GM12864 (cell line): ENCODE measurements at places on chromosomes 12 and 14.

DNA sequence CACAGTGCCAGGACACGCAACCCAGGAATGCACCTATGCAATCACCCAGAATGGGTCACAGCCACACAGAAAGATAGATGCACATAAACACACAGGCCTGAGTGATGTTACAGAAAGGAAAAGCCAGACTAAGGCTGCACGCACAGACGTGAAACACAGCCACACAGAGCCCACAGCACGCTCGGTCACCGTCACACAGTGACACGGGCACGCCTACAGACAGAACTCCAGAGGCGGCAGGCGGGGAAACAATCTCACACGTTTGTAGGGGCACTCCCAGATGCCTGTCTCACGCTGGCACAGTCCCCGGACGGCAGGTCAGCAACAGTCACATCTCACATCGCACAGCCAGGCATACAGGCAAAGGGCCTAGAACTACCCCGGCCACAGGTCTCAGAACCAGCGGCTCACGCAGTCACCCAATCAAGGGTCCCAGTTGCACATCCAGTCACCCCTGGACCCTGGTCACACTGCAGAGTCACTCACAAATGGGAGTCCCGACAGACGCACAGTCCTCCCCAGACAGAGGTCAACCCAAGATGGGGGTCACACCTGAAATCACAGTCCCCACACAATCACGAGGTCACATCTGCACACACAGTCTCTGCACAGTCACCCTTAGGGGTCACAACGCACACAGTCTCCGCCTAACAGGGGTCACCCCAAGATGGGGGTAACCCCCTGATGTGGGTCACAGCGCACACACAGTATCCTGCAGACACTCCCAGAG, 790 bp downstream of the SSH1 start:
- no peak for DNase-seq

- DNase-seq = peak; percentile 64
Measured at GRCh38 chr12:77049767-77050353, 15.5 kb downstream of the E2F7 start.

DNA sequence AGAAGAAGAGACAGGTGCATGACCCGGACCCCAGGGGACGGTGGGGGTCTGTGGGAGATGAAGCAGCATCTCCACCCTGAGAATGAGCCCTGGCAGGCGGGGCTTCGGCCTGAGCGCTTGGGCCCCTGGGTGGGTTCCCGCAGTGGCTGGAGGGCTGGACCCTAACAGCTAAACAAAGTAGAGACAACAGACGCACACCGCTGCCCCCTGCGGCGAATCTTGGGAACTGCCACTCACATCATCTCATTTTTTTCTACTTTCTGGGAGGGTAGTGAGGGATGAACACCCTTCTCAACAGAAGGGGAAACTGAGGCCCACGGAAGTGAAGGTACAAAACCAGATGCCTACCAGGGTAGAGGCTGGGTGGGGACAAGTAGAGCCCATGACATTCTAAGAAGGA, 104.7 kb downstream of the RFLNA start:
- DNase-seq = no peak

DNA sequence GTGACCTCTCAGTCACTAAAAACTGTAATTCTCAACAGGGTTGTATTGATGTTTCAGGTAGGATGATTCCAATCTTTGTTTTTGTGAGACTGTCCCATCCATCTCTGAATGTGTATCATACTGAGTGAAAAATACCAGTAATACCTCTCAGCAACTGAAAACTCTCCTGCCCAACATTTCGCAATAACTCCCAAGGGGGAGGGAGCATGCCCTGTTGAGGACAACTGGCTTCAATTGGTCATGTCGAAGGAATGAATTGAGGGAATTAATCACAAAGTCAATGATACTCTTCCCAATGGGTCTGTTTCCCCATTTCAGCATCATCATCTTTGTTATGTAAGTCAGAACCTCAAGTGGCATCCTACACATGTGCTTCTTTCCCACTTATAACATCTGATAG, 102.4 kb upstream of the E2F7 start:
- DNase-seq = no peak

DNA sequence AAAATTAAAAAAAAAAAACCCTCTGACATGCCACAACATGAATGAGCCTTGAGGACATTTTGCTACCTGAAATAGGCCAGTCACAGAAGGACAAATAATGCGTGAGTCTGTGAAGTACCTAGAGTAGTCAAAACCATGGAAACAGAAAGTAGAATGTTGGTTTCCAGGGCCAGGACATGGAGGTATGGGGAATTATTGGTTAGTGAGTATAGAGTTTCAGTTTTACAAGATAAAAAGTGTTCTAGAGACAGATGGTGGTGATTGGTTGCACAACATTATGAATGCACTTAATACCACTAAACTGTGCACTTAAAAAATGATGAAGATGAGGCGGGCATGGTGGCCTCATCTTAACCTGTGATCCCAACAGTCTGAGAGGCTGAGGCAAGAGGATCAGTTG, 47.6 kb upstream of the ZFP36L1 start:
- DNase-seq = no peak

DNA sequence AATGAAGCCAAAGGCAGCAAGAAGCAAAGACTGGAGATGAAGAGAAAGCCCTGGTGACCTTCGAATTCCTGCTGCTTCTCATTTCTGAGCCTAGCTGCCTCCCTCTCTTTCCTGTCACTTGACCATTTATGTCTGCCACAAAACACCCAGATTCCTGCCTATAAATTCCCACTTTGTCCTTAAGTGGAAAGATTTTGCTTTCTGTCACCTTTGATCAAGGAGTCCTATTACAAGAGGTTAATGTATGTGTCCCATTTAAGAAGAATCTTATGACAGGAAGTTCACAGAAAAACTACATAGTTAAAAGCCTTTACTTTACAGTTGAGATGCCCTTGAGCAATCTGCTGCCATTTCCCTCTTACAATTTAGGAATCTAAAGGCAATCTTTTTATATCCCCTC, 155.7 kb downstream of the GALC start:
- no peak for DNase-seq

DNA sequence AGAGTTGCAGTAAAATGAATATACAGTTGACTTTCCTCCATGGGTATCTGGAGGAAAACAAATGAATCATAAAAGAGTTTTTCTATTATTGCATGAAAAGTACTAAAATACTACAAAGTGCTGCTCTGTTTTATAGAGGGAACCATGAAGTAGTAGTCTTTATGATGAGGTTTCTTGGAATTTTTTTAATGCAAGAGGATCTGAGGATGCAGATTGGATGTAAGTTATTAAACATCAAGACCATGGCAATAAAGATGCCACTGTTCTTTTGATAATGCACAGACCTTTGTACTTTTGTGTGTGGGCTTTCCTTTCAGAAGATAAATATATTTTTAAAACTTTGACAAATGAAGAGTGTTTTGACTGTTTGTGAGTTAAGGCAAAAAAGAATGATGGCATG, 87.5 kb downstream of the DACT1 start:
- DNase-seq = no peak

DNA sequence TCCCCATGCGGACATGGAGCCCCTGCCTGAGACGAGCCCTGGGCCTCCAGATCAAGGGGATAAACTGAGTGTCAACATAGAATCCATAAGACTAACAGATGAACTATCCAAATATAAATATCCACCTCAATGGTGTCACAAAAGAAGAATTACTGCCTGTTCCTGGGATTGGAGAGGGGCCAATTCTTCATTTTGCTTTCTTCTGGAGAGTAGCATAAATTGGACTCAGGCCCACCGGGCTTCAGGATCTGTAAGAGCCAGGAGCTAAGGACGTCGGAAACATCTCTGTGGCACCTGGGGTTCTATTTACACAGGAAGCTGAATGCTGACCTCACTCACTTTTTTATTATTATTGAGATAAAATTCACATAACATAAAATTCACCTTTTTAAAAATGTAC, 408.2 kb upstream of the CCDC196 start:
- DNase-seq = no peak

DNA sequence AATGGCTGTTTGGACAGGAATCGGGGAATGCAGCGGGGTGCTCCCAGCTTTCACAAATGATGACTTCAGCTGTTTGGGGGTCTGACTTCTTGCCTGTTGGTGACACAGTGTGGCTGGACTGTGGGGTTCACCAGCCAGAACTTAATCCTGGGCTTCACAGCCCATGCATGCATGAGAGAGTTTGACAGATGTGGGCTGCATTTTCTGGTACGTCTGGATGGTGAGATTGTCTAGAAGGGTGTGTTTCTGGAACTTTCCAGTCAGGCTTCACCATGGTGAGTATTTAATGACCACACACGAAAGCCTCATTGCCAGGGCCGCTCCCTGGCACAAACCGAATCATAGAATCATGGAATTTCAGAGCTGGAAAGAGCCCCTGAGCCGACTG, 29.6 kb downstream of the CHST11 start:
- DNase-seq = no peak

GRCh38 chr12:120265473-120266179, at the start of gene PXN:
TSS of gene PXN (minus strand) at chr12:120265730. CDS start at chr12:120265629, 101 bp downstream.
- DNase-seq = peak; percentile 34

DNA sequence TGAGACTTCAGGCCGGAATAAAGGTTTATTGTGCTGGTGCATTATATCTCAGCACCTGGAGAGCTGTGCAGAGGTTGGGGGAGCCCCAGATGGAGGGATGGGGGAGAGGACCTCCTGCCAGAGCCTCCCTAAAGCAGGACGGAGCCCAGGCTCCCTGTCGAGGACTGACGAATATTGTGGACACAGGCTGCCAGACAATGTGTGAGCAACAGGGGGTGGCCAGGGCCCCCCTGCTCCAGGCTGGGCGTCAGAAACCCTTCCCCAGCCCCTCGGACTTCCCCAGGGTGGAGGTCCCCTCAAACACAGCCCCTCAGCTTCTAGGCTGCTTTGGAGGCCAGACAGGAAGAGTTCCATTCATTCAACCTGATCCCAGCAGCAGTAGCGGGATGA, 8.0 kb downstream of the TMEM119 start:
- DNase-seq = no peak

DNA sequence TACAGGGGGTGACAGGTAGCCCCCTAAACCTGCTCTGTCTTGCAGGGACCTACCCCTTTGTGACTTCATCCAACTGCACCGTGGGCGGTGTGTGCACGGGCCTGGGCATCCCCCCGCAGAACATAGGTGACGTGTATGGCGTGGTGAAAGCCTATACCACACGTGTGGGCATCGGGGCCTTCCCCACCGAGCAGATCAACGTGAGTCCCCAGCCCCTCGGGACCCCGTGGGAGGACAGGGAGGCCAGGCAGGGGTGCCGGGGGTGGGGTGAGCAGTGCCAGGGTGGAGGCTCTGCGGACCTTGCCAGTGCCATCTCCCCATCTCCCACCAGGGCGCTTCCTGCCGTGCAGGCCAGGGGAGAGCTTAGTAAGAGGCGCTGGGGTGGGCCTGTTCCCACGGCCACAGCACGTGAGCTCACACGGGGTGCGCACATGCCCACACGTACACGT, 11.1 kb upstream of the SIVA1 start:
- no peak for DNase-seq

DNA sequence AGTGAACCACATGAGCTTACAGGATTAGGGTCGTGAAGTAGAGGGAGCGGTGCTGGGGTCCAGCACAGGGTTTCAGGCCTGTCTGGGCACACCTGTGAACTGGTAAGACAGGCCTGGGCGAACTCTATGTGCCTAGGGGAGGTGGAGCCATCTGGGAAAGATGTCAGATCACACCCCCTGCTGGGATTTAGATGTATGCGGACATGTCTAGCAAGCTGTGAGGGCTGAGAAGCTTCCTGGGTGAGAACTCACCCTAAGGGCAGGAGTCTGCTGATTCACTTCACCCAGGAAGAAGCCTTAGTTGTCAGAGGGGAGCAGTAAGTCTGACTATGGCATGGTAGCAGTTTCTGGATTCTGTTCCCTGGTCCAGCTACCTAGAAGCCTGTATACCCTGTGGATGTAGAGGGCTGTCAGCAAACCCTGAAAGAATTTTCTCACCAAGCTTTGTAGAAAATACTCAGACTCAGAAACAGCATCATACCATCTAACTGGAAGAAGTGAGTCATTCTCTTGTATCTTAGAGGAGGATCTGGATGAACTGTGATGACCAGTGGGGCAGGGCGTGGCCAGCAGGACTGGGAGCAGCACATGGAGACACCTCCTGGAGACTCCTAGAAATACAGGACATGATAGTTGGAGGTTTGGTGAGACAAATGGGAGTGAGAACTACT, 11.2 kb upstream of the PYGL start:
- no peak for DNase-seq

DNA sequence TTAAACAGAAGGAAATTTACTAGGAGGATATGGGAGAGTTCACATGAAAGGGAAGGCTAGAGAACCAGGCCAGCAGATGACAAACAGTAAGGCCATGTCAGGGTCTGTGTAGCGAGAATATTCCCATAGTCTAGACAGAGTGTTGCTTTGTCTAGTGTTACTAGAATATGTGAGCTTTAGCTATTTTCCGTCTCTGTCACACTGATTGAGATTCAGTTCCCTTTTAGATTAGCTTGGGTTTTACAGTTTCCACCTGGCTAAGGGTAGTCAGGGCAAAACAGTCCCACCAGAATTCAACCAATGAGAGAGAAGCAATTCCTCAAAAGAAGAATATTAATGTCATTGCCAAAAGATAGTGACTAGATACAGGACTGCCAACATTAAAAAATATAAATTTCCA, 82.8 kb upstream of the MDM1 start:
- no peak for DNase-seq

DNA sequence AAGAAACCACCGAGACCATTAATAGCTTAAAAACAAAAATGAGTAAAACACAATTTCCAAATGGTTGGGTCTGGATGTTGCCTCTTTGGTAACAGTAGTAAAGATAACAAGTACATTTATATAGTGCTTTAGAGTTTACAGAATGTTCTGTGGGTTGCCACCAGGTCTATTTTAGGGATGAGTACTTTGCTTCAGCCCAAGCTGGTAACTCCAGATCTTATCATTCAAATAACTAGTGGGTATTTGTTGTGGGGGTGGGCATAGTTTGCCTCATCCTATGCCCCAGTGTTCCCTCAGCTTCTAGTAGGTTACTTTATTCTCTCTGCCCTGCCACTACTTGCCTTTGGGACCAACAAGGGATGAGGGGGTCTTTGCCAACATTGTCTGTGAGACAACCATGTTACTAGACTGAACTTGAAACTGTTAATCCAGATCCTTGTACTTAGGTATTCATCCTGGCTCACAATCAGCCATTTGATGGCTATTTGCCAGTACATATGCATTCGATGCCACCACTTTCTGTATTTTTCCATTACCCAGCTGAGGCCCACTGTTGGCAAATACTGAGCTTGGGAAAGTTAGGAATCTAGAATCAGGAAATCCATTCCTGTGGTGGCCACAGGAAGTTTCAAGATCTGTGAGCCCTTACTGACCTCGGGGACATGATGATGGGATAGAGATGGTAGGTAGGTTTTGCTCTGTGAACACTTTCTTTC, 17.6 kb upstream of the AKAP6 start:
- no peak for DNase-seq

- no peak for DNase-seq
Measured at GRCh38 chr12:48979602-48980388, 1.7 kb downstream of the WNT1 start.

DNA sequence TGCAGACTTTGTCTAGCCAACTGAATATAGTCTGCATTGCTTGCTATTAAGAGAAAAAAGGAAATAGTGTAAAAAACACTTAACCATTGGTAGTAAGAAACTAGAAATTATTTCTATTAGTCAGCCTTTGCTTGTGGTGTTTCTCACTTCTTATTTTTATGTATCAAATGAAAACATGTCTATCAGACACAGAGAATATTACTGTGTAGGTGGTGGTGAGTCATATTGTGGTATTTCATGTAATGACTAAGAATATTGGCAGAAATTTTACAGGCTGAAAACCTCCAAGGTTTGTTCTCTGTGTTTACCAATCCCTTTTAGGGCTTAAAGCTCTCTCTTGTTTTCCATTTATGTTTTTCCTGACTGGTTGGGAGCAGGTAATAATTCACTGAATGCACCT, 87.2 kb downstream of the DAAM1 start:
- peak; percentile 64 for DNase-seq
